ENCODE measurements at places on chromosomes 4 and X.

DNA sequence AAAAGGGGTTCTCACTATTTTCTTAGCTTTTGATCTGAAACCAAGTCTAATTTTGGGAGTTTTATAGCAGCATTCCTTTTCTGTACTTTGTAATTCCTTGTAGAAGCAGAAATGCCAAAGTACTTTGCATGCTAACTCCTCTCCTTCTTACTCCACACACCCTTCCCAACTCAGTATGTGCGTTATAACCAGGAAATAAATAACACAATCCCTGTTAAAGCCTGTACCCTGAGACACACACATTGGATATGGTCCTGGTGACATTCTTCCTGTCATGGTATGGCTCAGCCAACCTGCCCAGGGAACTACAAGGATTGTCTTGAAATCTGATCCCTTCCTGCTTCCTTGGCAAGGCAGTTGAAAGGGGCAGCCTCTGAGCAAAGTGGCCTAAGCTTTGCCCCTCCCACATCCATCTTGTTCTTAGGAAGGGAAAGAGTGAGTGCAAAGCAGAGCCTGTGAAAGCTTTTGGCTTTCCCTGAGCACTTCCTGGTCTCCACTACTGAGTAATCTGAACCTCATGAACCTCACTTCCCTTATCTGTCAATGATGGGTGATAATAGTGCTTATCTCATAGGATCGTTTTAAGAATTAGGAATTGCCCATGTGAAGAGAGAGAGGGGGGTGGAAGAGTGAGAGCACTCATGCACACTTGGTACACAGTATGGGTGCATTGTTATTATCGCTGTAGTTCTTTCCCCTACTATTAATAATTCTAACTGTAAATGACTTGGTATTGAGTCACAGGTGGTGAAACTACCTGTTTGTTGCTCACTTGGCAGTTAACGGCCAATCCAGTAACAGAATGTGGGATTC, 109.3 kb downstream of the AFF2 start:
- DNase-seq = no peak

DNA sequence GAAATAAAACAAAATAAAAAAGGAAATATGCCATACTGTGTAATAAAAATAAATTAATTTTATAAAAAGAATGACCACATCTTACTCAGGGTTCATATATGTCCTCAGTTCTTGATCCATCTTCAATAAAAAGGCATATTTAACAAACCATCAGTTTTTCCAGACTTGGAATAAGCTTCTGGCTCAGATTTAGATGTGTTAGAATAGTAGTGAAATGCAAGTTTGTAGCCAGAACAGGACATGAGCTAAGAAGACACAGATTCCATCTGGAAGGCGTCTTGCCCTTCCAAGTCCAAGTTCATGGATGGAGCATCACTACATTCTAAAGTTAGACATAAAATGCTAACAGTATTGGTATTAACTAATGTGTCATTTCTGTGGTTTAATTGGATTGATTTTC, 10.3 kb upstream of the LSM6 start:
- DNase-seq = no peak

DNA sequence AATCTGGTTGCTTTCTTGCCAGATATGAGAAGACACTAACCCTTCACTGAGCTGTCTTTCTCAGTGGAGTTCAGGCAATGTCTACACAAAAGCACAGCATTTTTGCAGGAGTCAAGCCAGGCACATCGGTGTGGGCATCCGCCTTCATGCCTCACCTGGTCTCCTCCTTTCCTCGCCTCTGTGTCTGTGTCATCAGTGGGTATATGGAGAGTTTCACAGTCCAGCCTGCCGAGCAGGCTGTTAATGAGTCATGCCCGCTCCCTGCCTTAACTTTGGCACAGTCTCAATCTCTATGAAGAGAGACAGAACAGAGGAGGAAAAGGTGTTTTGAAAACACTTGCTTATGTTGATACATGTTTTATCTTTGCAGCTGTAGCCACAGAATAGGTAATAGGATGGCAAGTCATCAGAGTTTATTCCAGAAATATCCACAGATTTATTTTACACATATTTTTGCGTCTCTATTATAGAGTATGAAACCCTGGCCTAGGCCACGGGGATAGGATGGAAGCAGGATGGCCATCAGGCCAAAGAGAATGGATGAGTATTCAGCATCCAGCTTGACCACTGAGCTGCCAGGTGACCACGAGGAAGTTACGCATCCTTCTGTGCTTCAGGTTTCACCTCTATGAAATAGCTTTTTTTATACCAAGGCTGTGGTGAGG, 32.8 kb upstream of the MAML3 start:
- no peak for DNase-seq

- no peak for DNase-seq
Observed at GRCh38 chr4:78250500-78250899, 193.4 kb downstream of the FRAS1 start.

DNA sequence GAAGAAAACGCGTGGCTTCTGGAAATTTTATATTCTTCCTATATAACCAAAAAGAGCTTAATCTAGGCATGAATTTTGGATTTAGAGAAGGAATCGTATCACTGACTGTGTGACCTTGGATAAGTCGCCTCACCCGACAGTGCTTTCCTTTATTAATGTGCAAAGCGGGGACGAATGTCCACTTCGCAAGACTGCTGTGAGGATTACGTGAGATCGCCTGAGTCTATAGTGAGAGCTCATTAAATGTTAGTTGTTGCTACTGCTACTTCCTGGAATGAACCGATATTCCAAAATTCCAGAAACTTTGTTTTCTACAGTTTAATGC, 448 bp upstream of the TBC1D8B start:
- DNase-seq = no peak

- DNase-seq = no peak
Observed at GRCh38 chr4:71663780-71664179, 120.1 kb downstream of the GC start.

- no peak for DNase-seq
Observed at GRCh38 chr4:111066001-111066400, 443.1 kb upstream of the PITX2 start.

DNA sequence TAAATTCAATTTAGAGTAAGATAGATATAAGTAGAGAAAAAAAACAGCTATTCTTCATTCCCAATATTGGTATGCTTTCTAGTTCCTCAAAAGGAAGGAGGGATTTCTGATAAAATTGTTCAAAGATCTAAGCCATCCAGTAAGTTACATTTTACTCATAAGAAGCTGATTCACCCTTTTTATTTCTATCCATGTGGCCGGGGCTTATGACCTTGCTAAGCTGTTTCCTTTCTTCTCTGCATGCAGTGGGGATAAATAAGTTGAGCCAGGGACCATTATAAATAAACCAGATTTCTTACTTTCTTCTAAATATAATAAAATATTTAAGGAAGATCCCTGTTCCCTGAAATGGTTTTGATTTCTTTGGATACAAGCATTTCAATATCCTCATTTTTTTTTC, 502.3 kb downstream of the PDHA2 start:
- DNase-seq = no peak

DNA sequence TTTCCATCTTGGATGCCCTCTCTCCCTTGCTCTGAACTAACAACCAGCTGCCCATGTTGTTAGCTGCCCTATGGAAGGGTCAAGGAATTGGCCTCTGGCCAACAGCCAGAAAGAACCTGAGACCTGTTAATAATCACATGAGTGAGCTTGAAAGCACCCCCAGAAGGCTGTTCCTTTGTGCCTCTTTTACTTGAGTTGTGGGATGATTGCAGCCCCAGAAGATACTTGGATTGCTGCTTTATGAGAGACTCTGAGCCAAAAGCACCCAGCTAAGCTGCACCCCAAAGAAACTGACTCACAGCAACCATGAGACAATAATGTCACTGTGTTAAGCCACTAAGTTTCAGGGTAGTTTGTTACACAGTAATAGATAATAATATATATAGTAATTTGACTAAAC, 73.3 kb downstream of the FRYL start:
- DNase-seq = no peak

DNA sequence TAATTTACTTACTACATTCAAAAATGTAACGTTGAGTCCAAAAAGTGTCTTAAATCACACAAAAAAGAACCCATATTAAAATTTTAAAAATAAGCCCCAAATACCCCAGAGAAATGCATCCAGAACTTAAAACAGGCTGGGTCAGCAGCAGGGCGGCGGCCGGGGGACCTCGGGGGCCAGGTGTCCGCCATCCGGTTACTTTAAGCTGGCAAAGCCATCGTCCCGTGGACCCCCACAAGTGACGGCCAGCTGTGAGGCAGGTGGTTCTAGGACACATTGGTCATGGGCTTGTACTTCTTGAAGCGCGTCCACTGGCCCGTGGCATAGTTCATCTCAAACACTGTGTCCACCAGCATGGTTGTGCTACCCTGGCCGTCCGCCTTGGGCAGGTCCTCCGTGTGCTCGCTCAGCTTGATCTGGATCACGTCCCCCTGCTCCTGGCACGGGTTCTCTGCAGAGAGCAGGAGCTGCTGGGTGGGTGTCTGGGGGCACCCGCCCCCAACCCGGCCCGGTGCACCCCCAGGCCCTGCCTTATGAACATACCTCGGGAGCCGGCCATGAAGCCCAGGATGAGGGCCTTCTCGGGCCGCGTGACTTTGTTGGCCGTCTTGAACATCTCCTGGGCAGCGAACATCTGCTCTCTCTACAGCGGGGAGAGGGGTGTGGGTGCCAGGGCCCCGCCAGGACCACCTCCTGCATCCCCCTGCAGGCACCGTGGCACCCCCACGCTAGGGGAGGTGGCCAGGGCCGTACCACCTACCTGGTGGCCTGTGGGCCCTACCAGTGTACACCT, 25.5 kb downstream of the NELFA start:
- DNase-seq = no peak

- DNase-seq = no peak
Observed at GRCh38 chr4:74516303-74516702, 71.4 kb downstream of the AREG start.

DNA sequence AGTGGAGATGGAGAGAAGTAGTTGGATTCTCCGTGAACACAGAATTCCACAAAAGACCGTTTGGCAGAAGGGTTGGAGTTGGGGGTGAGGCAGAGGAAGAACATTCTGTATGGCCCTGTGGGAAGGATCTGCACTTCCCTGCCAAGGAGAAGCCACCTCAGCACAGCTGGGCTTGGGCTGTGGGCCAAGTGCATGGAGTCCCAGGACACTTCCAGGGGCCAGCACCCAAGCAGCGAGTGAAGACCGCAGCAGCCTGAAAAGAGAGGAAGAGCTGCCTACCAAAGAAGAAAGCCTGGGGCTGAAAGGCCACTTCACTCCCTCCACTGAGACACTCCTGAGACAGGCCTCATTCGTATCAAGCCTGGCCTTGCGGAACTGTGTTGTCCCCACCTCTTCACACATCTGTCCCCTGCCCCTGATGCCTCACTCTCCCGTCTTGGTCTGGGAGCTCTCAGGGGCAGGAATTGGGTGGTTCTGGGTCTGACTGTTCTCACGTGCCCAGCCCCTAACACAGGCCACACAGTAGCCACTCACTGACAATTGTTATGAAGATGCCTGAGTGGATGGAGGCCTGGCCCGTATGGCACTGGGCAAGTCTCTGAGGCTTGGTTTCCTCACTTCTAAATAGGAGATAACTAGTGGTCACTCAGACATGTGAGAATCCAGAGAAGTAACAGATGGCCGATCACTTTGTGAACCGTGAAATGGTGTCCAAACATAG, 3.3 kb upstream of the AWAT2 start:
- DNase-seq = no peak

DNA sequence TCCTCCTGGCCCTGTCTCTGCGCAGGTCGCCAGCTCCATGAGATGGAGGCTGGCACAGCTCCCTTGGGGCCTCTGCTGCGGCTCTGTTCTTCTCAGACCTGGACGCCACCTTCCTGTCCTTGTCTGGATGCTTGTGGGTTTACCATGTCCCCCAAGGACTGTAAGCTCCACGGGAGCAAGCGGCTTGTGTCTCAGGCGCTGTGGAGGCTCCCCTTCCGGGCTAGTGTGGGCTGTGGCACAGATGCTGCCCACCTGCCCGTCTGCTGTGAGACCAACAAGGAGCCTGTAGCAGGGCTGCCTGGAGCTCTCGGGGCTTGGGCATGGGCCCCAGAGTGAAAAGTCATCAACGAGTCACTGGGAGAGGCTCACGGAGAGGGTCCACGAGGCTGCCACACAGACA, 25.2 kb downstream of the NAT8L start:
- DNase-seq = no peak

DNA sequence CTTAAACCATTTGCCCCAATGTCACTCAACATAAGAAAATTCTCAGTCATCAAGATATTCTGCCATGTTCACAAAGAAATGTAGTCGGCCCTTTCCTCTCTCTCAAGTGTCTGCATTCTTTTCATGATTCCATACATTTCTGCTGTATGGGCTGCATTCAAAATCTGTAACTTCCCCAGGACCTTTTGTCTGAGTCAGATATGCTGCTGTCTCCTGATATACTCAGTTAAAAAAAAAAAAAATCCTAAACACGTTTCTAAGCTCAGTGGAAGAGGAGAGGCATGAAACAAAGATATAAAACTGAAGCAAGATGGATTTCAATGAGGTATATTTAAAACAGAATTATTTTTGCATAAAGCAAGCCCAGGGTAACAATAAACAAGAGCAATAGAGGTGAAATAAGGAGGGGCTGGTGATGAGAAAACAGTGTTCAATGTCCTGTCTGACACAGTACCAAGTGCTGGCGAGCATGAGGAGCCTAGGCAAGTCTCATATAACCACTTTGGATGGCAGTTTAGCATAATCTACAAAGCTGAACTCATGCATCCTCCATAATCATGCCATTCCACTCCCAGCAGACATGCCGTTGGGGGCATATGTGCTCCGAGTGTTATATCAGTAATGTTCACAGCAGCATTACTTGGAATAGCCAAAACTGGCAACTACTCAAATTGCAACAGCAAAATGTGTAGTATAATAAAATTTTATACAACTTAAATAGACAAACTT, 76.7 kb downstream of the MANBA start:
- DNase-seq = no peak

DNA sequence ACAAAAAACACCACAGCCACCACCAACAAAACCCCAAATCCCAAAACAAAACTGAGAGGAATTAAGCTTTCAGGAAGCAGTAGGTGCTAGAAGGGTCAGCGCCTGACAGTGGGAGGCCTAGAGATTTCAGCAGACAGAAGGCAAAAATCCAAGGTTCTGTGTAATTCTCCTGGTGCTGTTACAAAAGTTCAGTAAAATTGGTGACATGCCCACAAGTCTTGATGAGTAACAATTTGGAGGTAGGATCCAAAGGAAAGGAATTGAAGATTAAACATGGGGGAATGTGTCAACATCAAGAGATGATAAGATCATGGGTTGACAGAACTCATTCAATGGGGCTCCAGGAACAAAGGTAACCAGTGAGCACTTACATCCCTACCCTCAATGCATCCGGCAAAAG, 653.8 kb upstream of the CPEB2 start:
- no peak for DNase-seq

DNA sequence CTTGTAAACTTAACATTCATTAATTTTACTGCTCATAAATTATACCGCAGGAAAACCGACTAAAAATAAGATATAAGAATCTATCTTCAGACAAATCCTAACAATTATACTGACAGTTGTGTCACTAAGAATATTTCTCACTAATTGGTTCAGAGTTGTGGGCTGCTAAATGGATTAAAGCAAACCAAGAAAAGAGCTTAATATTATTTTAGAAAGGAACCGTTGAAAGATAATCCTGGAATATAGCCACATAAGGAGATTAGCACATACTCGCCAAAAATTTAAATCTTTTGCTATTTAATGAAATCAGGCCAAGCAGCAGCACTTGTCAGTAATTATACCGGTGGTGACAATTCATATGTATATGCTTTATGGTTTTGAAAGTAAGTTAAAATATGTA, 132.8 kb downstream of the SLIT2 start:
- no peak for DNase-seq

All from stimulated activated CD8-positive, alpha-beta memory T cell treated with anti-CD3 and anti-CD28 coated beads, Interleukin-2, amount 100 ng/mL, for 1 hour (primary cell).